ENCODE measurements at places on chromosomes 12 and 14.
A peak's percentile ranks its signal among the peaks of the same experiment; 100 is the strongest.

DNA sequence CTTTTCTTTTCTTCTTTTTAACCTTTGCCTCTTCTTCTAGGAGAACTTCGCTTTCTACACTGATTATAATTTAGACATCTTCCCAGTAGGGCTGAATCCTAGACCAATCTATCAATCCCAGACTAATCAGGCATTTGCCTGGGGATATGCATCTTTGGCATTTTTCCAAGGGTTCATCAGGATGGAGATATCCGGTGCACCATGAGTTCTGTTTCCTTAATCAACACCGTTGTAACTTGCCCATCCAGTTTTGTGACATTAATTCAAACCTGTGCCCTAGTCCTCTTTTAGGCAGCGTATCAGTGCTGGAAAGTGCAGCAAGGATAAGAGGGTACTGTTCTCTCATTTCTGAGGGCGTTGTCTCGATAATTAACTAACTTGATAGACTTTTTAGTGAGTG is 617 bp upstream of the MGP start:
- DNase-seq = no peak

DNA sequence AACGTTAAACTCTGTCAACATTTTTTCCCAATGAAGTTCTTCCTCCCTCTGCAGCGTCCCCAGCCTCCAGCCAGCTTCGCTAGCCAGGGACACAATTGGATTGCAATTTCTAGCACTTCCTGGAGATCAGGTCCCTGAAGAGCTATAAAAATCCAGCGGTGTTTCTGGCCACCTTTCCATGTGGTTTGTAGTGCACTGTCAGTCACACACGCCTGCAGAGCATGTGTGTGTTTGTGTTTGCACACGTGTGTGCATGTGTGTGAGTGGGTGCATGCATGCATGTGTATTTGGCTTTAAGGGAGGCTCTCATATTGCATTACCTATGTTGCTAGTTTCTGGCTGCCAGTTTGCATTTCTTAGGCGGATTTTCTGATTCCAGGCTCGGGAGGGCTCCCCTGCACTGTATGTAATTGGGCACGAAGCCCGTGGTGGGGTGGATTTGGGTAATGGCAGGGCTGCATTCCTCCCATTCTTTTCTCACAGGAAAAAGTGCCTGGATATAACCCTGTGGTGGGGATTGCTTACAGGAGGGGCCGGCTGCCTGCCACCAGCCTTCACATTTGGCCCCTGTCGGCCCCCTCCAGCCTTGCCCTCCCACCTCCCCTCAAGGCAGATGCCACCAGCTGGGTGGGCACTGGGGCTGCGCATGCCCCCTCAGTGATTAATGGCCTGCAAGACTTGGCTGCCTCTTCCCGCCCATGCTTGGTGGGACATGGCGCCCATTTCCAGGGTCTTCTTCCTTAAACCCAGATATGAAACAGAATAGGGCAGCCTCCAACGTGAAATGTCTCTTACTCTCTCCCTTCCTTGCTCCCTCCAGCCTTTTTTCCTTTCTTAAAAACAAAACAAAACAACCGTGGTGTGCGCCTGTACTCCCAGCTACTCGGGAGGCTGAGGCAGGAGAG is 74.0 kb downstream of the TSPAN9 start:
- DNase-seq = peak; percentile 74

- peak; percentile 58 for DNase-seq
Observed at GRCh38 chr12:108884116-108885012, 4.5 kb downstream of the DAO start.

GRCh38 chr14:105336477-105337287 is 22.1 kb downstream of the PACS2 start:
- DNase-seq = no peak

DNA sequence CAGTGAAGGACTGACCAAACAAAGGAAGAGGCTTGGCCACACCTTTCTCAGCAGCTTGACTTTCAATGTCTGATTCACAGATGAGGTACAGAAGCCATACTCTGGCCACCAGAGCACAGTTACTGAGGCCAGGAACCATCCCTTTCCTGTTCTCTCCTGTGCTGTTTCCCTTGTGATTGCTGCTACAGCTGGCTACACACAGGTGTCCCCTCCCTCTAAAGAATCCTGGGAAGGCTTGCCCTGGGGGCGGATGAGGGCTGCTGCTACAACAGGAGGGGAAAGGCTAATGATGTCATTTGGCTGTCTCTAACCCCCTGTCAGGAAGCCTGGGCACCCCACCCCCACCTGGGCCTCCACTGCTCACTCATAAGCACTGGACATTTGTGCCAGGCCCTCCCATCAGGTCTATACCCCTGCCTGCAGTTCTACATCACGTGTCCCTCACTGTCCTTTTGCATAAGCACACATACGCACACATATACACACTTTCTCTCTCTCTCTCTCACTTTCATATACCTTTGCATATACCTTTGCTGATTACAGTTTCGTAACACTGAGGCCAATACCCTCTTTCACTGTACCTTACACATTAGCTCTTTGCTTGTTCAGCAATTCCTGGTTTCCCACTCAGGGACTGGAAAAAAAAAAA is 41.4 kb downstream of the PRPF40B start:
- peak; percentile 77 for DNase-seq

GRCh38 chr12:132125736-132126135 is 18.4 kb downstream of the DDX51 start:
- no peak for DNase-seq

DNA sequence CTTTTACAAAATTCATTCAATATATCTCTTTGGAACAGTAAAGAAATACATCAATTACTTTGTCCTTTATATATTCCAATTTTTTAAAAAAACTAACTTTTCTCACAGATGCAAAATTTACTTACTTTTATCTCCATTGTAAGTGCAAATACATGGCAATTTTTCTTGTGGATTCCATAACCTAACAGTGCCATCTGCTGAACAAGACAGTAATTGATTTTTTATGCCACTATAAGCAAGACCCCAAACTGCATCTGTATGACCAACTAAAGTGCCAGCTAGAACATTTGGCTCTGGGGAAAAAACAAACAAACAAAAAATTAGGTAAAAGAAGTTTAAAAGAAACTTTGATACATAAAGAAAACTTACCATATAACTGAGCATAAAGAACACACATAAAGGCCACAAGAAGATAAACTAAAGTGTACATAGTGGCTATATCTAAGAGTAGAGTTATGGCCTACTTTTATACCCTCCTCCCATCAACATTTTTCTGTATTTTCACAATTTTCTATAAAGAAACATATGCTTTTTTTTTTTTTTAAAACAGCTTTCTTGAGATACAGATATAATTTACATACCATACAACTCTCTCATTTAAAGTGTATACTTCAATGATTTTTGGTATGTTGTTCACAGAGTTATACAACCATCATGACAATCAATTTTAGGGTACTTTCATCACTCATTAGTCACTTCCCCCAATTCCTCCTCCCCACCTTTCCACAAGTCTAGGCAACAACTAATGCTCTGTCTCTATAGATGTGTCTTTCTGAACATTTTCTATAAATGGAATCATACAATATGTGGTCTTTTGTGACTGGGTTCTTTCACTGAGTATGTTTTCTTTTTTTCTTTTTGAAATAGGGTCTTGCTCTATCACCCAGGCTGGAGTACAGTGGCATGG is 32.6 kb downstream of the COCH start:
- no peak for DNase-seq

DNA sequence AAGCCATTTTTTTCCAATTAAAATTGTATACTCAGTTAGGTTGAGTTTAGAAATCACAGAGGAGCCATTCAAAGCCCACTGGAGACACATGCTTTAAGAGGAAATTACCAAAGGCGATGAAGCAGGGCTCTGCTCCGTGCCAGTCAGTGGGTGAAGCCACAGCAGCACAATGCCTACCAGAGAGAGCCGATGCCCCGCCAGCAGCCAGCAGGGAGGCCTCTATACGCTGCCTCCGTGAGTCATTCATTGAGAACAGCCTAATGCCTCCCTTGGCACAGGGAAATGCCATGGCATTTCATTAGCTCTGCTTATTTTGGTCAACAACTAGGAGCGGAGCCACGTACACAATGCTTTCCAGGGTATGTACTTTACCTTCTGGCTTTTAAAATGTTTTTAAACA is 197.8 kb upstream of the FRMD6 start:
- no peak for DNase-seq

DNA sequence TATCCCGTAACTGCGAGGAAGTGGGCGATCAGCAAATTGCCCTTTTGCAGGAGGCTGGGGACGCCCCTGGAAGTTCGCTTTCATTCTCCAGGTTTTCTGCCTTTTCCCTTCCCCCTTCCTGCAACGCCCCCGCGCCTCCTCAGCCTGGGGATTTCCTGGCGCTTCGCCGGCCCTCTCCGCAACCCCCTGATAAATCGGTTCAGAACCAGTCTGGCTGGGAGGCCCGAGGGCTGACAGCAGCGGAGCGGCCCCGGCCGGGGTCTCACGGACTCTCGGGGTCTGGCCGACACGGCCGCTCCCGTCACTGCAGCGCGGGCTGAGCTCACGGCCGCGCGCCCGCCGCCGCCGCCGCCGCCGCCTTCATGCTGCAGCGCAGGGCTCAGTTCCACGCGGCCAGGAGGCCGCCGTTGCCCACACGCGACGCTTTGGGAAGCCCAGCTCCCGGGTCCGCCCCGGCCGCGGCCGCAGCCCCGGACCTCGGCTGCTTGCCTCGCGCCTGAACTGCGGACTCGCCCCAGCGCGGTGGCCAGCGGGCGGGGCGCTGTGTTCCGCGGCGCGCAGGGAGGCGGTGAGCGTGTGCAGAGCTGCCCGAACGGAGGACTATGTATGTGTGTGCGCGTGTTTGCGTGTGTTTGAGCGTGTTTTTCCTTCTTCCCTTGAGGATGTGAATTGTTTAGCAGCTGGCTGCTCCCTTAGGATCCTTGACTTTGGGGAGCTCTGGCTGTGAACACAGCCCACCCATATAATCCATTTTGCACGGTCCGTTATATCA is at the start of gene LRFN5:
Gene LRFN5, plus strand, starts transcription at position 345 of the 772 bp plus-strand sequence.
- peak; percentile 75 for DNase-seq

DNA sequence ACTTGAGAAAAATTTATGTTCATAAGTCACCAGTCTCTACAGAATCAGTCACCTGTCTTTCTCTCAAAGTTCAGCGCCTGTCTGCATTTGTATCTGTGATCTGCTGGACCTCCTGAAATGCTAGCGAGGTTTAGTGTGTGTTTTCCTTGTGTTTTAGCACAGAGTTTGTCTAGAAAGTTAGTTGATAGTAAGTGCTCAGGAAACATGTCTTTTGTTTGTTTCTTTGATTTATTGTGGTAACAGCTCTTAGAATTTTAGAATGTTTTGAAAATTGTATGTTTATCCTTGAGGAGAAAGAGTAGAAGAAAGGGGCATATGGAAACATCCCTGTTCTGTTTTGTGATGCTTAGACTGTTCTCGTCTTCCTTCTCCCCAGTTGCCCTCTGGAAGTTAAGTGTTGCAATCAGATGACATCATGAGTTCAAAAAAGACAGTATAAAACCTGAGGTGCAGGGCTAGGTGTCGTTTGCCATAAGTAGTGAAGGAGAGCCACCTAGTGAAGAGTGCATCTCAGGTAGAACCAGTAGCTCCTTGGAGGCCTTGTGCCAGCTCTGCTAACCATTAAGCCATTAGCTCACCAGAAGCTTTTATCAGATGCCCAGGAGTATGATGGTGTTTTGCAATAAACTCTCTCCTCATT is 44.8 kb downstream of the FBXW8 start:
- no peak for DNase-seq

DNA sequence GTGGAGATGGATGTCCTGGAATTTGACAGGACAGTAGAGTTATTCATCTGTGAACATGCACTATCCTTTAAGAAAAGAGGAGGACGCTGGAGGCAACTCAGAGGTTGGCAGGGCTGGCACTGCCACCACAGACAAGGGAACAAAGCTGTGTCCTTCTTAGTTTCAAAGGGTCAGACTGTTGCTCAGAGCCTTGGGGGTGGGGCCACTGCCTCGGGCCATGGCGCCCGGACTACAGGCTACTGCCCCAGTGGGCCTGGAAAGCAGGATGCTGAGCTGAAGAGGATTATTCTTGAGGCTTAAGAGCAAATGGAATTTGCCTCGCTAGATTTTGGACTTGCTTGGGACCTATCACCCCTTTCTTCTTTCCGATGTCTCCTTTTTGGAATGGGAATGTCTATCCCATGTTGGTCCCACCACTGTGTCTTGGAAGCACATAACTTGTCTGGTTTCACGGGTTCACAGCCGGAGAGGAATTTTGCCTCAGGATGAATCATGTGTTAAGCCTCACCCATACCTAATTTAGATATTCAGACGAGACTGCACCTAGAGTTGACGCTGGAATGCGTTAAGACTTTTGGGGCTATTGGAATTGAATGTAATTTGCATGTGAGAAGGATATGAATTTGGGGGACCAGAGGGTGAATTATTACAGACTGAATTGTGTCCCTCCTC is 114.8 kb upstream of the RFLNA start:
- DNase-seq = no peak

- DNase-seq = no peak
Observed at GRCh38 chr12:107058190-107058589, 35.2 kb downstream of the CRY1 start.

GRCh38 chr14:52735921-52736489 is 6.0 kb downstream of the STYX start:
- DNase-seq = peak; percentile 19

GRCh38 chr12:112559784-112560183 is 141.0 kb downstream of the PTPN11 start:
- DNase-seq = no peak

DNA sequence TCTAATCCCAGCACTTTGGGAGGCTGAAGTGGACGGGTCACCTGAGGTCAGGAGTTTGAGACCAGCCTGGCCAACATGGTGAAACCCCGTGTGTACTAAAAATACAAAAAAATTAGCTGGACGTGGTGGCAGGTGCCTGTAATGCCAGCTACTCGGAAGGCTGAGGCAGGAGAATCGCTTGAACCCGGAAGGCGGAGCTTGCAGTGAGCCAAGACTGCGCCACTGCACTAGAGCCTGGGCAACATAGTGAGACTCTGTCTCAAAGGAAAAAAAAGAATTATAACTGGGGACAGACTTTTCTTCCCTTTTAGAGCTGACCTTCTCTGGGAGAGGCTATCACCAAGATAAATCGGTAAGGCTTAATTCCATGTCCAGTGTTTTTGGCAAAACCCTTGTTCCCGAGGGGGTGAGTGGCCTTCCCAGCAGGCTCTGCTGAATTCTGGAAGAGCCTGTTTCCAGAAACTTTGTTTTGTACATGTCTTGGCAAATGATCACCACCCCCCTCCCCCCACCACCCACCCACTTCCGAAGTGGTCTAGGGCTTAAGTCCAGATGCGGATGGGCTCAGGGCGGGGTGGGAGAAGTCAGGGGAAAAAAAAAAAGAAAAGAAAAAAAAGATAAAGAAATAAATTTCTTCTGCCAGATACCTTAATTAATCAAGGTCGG is 32.3 kb upstream of the DEGS2 start:
- no peak for DNase-seq
